ENCODE measurements at places on chromosomes 1 and 21. TPM values are rescaled to one million over a fixed set of nuclear protein-coding genes. Genes with fewer than 3 reads are reported as not detected.

The LAPTM5 gene
- total RNA-seq: 116 TPM

The MAP3K21 gene
- 1.8 TPM for total RNA-seq

The OR2L3 gene
- total RNA-seq: not detected

The WDR64 gene
- total RNA-seq: not detected

GRCh38 chr21:43954896-43955295 is 57.2 kb upstream of the TRAPPC10 start:
- no peaks in the 10 kb centered on the region for H3K27me3 ChIP-seq
- DNase-seq: no peak

DNA sequence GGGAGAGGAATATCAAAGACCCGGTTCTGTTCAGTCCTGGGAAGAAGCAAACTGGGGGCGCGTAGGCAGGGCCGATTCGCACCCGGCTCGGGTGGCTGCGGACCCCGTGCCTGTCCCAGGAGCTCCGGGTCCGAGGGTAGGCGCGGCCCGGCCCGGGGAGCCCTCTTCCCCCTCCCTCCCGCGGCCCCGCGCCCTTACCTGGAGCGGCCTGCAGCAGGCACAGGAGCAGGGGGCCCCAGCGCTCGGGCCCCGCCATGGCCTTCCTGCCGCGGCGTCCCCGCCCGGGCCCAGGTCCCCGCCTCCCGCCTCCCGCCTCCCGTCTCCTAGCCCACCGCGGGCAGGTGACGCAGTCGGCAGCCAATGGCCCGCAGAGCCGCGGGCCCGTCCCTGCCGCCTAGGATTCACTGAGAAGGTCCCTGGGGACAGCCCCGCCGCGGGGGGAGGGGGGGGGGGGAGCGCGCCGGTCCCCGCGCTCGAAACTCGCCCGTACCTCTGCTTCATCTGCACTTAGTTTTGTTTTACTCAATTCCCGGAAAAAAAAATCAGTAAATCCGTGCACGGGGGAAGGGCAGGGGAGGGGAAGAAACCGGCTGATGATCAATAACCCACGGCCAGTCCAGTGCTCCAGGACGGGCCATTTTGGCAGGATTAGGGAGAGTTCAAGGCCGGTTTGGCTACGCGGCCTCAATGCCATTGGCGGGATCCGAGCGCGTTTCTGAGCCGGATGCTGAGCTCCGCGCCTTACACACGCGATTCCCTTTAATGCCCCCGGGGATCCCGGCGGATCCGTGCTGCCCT is at the start of gene IFNLR1:
IFNLR1 (minus strand) TSS at position 297 of the 798 bp plus-strand sequence; CDS start at position 256, 41 bp downstream.
- no peaks in the 10 kb centered on the region for H3K36me3 ChIP-seq
- peak; percentile 77 for DNase-seq
- H3K4me1 ChIP-seq: no peaks in the 10 kb centered on the region
- H3K27me3 ChIP-seq: no peaks in the 10 kb centered on the region
- H3K4me3 ChIP-seq: peak within 1 kb of the TSS; percentile 30

DNA sequence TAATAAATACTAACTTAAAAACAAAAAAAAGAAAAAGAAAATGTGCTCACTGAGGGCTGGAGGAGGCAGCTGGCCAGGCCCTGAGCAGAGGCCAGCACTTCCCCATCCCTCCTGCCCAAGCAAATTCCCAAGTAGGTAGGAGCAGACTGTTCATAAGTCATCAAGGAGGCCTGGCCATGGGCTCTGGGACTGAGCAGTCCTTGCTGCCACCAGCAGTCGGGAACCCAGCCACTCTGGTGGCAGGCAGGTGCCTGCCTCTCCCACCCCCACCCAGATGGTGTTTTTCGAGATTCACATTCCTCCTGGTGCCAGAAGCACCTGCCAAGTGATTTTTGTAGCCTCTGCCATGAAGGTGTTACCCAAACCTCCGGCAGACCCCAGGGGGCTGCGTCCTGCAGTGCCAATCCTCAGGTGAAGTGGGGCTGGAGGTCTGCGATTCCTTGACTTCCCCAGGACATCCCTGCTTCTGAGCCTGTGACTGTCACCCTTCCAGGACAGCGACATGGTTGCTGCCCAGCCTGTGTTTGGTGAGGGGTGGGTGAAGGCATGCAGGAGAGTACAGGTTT is 204.2 kb upstream of the TMEM51 start:
- H3K36me3 ChIP-seq: no peaks in the 10 kb centered on the region
- H3K4me3 ChIP-seq: no peak overlapping the region
- H3K27me3 ChIP-seq: no peaks in the 10 kb centered on the region

- no peaks in the 10 kb centered on the region for H3K27me3 ChIP-seq
- no peaks in the 10 kb centered on the region for H3K36me3 ChIP-seq
Observed at GRCh38 chr1:171457412-171457811, 27.9 kb upstream of the PRRC2C start.

- H3K27me3 ChIP-seq: no peaks in the 10 kb centered on the region
- peaks cover under 1% of the 10 kb centered on the region for H3K36me3 ChIP-seq
- no peaks in the 10 kb centered on the region for H3K4me1 ChIP-seq
- DNase-seq: no peak
- H3K4me3 ChIP-seq: no peak overlapping the region
Observed at GRCh38 chr1:227742738-227743715, 7.8 kb downstream of the SNAP47 start.

- no peaks in the 10 kb centered on the region for H3K27me3 ChIP-seq
- DNase-seq: no peak
- H3K27ac ChIP-seq: no peak overlapping the region
- no peaks in the 10 kb centered on the region for H3K4me1 ChIP-seq
- H3K36me3 ChIP-seq: no peaks in the 10 kb centered on the region
- H3K4me3 ChIP-seq: no peak overlapping the region
Observed at GRCh38 chr1:72462186-72462905, 180.0 kb upstream of the NEGR1 start.

GRCh38 chr21:15252431-15252830 is 187.6 kb upstream of the NRIP1 start:
- no peak for DNase-seq
- H3K4me1 ChIP-seq: no peaks in the 10 kb centered on the region
- H3K4me3 ChIP-seq: no peak overlapping the region
- H3K27me3 ChIP-seq: no peaks in the 10 kb centered on the region
- H3K27ac ChIP-seq: no peak overlapping the region

DNA sequence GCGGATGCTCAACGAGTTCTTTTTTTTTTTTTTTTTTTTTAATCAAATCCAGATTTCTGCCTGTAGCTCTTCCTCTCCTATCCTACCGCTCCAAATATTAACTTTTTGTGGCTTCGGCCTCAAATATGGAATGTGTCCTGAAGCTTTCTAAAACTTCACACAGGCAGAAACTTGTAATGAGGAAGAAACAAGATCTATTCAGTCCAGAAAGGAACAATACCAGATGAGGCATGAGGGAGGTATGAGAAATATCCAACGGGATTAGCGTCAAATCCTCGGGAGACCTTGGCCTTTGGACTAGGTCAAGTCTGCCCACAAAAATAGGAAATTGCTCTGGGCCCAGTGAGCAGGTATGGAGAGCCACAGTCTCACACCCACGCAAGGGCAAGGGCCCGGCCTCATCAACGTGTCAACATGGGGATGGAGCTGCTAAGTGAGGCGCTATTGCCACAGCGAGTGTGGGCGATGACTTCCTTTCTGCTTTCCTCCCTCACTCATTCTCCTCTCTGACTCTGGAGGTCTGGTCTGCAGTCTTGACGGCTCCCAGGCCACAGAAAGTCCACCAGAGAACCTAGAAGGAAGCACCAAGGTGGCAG is 66.6 kb downstream of the BCAR3 start:
- H3K36me3 ChIP-seq: no peaks in the 10 kb centered on the region
- DNase-seq: no peak
- peaks cover 5% of the 10 kb centered on the region for H3K4me1 ChIP-seq
- no peaks in the 10 kb centered on the region for H3K27me3 ChIP-seq

- no peaks in the 10 kb centered on the region for H3K4me1 ChIP-seq
- no peak overlapping the region for H3K4me3 ChIP-seq
- no peaks in the 10 kb centered on the region for H3K27me3 ChIP-seq
- no peak overlapping the region for H3K27ac ChIP-seq
Observed at GRCh38 chr1:186708694-186709097, 28.5 kb upstream of the PTGS2 start.

DNA sequence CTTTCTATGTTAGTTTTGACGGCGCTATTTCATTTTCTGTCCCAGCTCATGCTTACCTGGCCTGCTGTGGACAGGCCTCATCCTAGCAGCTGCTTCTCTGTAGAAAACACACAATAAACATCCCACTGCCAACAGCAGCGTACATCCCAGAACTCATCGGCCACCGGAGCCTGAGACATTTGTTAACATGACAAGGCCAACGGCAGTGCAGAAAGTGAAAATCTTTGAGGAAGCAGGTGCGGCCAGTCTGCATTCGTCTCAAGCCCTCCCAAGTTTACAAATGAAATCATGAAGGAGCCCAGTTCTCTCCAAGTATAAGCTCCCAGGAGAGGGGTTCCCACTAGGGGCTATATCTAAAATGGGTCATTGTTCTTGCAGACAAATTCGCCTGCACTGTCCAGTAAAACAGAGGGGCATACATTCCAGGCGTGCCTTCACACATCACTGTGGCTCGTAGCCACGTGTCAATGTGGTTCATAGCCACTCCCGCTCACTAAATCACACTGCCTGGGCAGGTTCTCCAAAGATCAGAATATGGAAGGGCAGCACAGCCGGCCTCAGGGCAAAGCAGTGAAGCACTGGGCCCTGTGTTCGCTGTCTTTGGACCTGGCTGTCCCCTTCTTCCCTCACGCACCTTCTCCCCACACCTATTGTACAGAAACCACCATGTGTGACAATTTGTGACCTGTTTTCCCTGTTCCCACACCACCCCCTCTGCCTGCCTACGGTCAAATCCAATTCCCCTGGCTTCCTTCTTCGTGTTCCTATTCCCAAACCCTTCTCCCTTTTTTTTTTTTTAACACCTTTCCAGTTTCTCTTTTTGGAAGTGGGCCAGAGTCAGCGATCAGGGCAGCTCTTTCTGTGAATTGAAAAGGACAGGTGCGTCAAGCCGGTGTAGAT is 27.0 kb upstream of the ABCG1 start:
- H3K27me3 ChIP-seq: no peaks in the 10 kb centered on the region
- H3K4me1 ChIP-seq: no peaks in the 10 kb centered on the region
- DNase-seq: no peak
- H3K27ac ChIP-seq: no peak overlapping the region
- no peaks in the 10 kb centered on the region for H3K36me3 ChIP-seq

DNA sequence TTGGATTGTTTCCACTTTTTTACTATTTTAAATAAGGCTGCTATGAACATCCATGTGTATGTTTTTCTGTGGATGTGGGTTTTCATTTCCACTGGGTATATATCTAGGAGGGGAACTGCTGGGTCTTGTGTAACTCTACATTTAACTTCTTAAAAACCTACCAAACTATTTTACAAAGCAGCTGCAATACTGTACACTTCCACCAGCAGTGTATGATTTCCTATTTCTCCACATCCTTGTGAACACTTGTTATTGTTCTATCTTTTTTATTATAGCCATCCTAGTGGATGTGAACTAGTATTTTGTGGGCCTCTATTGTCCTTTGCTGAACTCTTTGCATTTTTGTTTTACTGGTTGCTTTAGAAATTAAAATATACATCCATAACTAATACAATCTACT is 33.4 kb downstream of the DIPK1A start:
- H3K27me3 ChIP-seq: no peaks in the 10 kb centered on the region
- no peak overlapping the region for H3K4me3 ChIP-seq
- H3K27ac ChIP-seq: no peak overlapping the region
- no peaks in the 10 kb centered on the region for H3K36me3 ChIP-seq

GRCh38 chr1:74652711-74653139 is 20.9 kb downstream of the ERICH3 start:
- no peak overlapping the region for H3K4me3 ChIP-seq
- no peaks in the 10 kb centered on the region for H3K27me3 ChIP-seq
- no peak for DNase-seq
- H3K36me3 ChIP-seq: no peaks in the 10 kb centered on the region
- no peak overlapping the region for H3K27ac ChIP-seq

DNA sequence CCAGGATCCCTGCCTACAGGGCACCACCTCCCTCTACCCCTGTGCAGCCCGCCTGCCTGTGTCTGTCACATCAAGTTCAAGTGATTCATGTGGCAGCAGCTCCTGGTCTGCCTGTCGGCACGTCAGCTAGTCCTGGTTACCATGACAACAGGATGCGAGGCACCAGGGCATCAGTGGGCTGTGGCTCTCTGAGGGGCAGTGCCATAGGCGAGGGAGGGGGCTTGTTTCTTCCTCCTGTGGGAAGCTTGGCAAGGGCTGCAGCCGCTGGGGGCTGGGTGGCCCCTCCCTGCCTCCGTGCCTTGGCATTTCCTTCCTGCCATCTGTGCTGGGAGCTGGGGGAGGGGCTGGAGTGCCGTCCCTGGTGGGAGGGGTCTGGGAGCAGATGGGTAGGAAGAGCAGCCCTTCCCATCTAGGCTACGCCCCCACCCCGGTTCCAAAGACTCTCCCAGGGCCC is 43.1 kb downstream of the FOXO6 start:
- H3K4me1 ChIP-seq: no peaks in the 10 kb centered on the region
- no peak overlapping the region for H3K27ac ChIP-seq
- peak; percentile 75 for DNase-seq
- no peaks in the 10 kb centered on the region for H3K27me3 ChIP-seq

- H3K4me1 ChIP-seq: no peaks in the 10 kb centered on the region
- no peaks in the 10 kb centered on the region for H3K36me3 ChIP-seq
- DNase-seq: no peak
- H3K27me3 ChIP-seq: no peaks in the 10 kb centered on the region
- no peak overlapping the region for H3K4me3 ChIP-seq
- H3K27ac ChIP-seq: no peak overlapping the region
Observed at GRCh38 chr1:101742509-101742908, 254.2 kb downstream of the OLFM3 start.

GRCh38 chr1:204166219-204166618 is at the start of gene REN:
Gene REN (minus strand): TSS chr1:204166337. CDS start chr1:204166293, 44 bp downstream.
- H3K36me3 ChIP-seq: no peaks in the 10 kb centered on the region
- no peaks in the 10 kb centered on the region for H3K27me3 ChIP-seq
- no peaks in the 10 kb centered on the region for H3K4me1 ChIP-seq

DNA sequence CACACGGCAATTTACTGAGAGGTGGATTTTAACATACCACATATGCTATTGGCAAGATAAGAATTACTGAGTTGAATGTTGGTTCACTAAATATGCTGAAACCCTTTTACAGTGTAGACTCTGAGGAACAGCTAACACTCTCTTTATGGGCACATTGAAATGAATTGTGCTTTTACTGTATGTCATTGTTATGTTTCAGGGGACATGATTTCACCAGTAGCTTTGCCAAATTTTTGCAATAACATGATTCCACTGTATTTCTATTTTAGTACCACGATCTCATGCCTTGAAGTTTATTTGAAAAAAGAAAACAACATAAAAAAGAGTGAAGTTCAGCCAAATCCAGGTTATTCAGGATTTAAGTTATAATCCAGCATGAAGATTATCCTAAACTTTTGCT is 188.5 kb downstream of the HLX start:
- DNase-seq: no peak
- H3K4me3 ChIP-seq: no peak overlapping the region
- no peaks in the 10 kb centered on the region for H3K4me1 ChIP-seq
- no peaks in the 10 kb centered on the region for H3K27me3 ChIP-seq
- H3K27ac ChIP-seq: no peak overlapping the region

DNA sequence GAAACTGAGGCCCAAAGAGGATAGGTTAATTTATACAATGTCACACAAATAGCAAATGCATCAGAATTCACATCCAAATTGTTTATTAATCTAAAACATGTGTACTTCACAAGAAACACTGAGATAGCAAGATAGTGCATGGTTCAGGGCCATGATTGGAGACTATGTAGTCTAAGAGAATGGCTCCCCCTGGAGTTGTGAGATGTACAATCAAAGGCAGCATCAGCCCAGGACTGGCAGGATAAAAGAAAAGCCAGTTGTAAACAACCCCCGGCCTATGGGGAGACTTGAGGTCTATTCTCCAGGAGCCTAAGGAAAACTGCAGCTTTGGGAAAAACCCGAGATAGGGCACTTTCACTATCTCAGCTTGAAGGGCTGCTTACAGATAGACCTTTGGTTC is 511.0 kb downstream of the OMA1 start:
- H3K27me3 ChIP-seq: no peaks in the 10 kb centered on the region
- H3K4me3 ChIP-seq: no peak overlapping the region
- no peak overlapping the region for H3K27ac ChIP-seq
- H3K36me3 ChIP-seq: no peaks in the 10 kb centered on the region
